Pulmonary artery endothelial cell (primary cell): ENCODE measurements at places on chromosomes 5 and 9.

- DNase-seq = no peak
These were observed 983 bp downstream of the RCL1 start for GRCh38 chr9:4793459-4794395.

- no peak for DNase-seq
These were observed 241.8 kb upstream of the SLC24A2 start for GRCh38 chr9:20030671-20031070.

DNA sequence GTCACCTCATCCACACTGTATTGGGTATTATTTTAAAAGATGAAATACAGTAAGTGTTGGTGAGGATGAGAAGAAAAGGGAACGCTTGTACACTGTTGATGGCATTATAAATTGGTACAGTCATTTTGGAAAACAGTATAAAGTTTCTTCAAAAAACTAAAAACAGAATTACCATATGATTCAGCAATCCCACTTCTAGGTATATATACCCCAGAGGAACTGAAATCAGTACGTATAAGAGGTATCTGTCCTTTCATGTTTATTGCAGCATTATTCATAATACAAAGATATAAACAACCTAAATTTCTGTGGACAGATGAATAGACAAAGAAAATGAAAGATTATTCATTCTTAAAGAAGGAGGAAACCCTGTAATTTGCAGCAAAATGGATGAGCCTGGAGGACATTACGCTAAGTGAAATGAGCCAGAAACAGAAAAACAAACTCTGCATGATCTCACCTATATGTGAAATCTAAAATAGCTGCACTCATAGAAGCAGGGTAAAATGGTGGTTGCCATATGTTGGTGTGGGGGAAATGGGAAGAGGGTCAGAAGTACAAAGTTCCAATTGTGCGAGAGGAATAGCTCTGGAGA lies 191.6 kb downstream of the TRIM36 start:
- no peak for DNase-seq

- no peak for DNase-seq
These were observed 514.2 kb downstream of the BNC2 start for GRCh38 chr9:16356196-16356765.

DNA sequence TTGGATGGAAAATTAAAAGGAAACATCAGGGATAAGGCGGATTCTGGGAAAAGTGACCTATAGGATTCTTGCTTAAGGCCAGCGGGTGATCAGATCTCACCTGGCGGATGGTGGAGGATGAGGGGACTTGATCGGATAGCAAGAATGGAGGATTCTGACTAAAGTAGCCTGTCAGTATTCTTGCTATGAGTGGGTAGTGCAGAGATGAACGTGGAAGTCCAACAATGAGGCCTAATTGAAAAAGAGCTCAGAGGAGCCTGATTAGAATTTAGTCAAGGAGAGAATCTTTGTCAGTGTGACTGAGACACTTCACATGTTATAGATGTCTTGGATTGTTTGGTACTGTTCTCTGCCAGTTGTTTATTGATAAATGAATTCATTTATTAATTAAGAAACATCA lies 24.9 kb downstream of the CAST start:
- DNase-seq = no peak

DNA sequence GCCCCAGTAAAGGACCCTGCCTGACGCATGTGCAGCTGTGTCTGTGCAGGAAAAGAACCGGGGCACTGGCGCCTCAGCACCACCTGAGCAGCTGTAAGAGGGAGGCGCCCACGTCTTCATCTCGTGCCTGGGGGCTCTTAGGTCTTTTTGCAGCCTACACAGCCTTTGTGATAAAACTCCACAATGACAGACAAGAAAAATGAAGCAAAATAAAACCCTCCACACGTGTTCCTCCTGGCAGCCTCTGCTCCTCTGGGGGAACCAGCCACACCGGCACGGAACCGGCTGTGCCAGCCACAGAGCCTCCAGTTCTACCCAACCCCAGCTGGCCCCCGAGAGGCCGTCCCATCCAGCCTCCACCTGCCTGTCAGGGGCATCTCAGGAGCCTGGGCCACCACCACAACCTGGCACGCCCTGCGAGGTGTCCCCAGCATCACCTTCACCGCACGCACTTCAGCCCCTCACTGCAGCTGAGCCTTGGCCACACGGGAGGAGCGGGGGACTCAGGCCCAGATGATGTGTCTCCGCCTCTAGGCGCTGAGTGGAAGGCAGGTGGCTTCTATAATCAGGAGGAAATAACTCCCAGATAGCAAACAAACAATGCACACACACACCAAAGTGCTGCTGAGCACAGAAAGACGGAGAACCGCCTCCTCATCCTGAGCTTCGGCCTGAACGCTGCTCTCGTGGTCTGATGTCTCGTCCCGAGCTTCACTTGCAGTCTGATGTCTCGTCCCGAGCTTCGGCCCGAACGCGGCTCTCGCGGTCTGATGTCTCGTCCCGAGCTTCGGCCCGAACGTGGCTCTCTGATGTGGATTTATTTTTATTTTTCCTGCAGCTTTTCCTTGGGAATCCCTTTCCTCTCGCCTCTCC lies 28.6 kb upstream of the NSMF start:
- no peak for DNase-seq

GRCh38 chr5:180606215-180606785 lies 15.0 kb upstream of the SCGB3A1 start:
- DNase-seq = no peak

DNA sequence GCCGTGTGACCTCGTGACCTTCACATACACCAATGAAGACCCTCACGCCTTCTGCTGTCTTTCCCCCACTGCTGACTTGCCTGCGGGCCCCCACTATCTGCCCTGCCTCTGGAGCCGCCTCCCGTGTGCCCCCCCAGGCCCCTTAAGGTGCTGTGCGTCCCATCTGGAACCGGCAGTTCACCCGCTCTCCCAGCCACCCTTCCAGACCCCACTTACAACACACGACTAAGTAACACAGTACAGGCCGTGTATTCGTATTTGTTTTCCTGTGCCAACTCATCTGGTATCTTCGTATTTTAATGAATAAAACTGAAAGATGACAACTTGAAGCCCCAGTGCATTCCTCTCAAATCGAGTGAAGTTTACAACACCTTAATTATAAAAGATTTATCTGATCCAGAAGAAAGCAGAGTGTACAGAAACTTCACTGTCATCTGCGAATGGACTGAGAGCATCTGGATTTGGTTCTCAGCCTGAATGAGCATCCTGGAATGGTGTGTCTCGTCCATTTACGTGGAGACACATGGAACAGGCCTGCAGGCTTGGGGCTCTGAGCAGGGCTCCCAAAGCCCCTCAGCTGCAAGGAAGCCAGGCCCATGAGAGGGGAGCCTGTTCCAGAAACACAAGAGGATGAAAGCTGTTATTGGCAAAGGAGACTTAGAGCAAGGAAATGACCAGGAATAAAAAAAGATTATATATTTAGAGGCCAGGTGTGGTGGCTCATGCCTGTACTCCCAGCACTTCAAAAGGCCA lies 21.9 kb upstream of the TERT start:
- DNase-seq = no peak

DNA sequence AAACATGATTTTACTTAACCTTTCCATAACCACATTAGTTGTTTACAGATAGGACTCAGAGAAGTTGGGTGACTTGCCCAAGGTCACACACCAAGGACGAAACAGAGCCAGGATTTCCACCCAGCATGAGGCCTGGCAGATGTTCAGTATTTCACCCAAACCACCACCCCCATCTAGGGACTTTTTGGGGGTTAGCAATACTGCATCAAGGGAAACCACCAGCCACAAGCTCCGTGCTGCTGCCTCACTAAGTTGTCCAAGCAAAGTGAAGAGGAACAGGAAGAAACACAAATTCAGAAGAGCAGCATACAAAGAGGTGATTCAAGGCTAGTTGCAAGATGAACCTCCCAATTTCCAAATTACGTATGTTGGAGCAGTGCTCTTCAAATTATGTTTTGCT lies 219.6 kb upstream of the RORB start:
- DNase-seq = no peak

DNA sequence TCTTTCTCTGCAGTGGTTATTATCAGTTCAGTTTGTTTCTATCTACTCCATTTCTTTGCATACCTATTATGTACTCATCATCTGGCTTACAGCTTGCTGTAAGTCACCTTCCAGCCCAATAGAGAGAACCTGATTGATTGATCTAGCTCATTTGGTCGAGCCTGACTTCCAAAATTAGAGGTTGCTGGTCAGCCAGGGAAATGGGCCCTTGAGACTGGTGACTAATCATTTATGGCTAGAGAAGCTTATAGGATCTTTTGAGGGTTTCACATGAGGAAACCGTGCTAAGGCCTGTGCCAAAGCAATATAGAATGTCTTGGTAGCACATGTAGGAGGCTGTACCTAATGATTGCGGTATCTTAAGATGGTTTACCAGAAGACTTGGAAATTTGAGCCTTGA lies 5.8 kb downstream of the SREK1 start:
- DNase-seq = no peak

DNA sequence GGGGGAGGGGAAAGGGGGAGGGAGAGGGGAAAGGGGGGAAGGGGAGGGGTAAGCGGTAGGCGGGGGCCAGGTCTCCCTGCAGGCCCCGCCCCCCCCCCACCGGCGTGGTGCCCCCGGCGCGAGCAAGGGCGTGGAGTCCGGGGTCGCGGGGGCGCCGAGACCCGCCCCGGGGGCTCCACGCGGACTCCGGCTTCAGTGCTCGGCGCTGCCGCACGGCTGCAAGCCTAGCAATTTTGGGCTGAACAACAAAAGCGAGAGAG lies 10.8 kb downstream of the C9orf50 start:
- no peak for DNase-seq

GRCh38 chr5:60360355-60360754 lies 339.6 kb downstream of the DEPDC1B start:
- no peak for DNase-seq

GRCh38 chr5:50853151-50853550 lies 186.7 kb downstream of the PARP8 start:
- no peak for DNase-seq

DNA sequence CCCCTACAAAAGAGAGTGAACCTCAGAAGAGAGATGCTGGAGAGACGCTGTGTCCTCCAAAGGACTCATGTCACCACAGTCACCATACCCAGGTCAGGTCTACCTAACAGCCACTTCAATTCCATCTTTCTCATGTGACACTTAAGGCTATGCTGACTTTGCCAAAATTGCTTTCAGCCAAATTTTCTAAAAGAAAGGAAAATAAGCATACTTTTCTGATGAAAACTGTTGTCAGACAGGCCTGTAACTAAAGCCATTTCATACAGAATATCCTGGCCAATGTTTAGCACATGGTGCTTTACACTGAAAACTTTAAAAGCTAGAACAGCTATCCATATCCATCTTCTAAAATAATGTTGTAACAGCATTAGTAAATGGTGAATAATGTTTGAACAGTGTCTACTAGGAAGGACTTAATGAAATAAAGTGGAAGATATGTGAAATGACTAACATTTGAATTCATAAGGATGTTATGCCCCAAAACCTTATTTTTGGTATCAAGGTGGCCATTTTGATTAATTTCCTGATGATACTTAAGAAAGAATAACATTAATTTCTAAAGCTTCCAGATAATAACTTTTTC lies 97.2 kb downstream of the NFIB start:
- no peak for DNase-seq

GRCh38 chr5:137164536-137164935 lies 334.6 kb downstream of the SPOCK1 start:
- no peak for DNase-seq

GRCh38 chr5:151164687-151165392 lies 7.3 kb upstream of the ANXA6 start:
- DNase-seq = peak; percentile 58

- DNase-seq = no peak
These were observed 215.0 kb downstream of the SEMA6A start for GRCh38 chr5:116359592-116359991.

- DNase-seq = no peak
These were observed 34.9 kb upstream of the FCHO2 start for GRCh38 chr5:72920690-72921502.

- DNase-seq = no peak
These were observed 11.7 kb upstream of the SNCAIP start for GRCh38 chr5:122300374-122300773.

DNA sequence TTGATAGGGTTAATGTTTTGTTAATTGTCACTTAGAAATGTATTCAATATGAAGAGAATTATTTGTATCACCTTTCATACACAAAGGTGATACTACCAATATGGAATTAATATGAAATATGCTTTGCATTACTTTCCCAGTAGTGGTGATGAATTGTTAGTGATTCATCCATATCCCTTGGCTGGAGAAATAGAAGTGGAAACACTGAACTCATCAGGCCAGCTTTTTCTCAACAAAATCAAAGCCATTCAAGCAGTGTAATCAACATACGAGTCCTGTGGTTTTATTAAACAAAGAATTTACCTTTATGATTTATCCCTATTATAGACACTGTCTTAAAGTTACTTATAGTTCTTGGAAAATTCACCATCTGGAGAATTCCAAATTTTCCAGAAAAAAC lies 264.0 kb upstream of the MEF2C start:
- DNase-seq = no peak

DNA sequence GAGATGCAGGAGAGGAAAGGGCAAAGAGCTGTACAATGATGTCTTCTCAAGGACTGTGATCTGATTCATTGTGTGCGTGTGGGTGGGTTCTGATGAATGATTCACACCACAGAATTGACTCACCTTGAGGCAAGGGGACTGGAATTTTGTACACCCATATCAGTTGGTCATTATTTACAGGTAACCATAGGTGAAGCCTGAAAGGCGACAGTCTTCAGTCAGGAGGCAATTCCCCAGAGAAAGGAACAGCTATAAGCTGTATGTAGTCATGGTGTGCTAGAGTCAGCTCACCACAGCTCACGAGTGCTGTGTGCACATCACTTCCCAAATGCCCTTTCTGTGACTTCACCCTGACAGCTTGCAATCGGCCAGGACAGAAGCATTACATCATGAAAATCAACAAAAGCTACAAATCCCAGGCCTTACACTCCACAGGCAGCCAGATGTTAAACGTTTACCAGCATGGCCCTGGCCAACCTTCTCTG lies 87.6 kb upstream of the RPS23 start:
- DNase-seq = no peak

DNA sequence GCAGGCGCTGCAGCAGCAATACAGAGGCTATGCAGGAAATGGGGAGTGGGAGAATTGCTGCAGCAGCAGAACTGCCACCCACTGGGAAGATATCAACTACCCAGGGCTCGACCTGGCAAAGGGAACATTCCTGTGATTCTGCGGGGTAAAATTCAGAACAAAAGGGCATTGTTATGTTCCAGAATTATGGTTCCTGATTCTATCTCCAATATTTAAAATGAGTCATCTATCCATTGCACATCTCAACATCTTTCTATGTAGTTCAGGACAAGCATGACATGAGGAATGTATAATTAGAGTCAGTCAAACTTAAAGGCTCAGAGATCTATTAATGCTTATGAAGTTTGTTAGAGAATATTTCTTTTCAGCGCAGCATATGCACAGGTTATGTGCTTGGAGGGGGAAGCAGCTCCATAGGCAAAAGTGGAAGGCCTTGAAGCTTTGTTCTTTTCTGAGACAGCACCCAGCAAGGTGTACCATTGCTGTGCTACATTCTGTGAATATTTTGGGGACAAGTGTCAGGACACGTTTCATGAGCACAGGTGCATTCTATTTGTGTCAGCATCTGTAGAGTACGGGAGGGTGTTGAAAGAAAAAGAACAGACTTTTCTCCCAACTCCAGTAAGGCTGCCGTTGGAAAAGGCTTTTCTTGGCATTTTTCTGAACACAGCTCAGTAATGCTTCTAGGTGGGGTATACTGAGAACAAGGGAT lies 395.6 kb upstream of the MPDZ start:
- no peak for DNase-seq

- DNase-seq = peak; percentile 39
These were observed 70.4 kb upstream of the PSD2 start for GRCh38 chr5:139725073-139725830.
